ENCODE measurements at places on chromosomes 11 and 22. TPM values are rescaled to one million over a fixed set of nuclear protein-coding genes. Genes with fewer than 3 reads are reported as not detected.

The DEUP1 gene
- total RNA-seq, result 0.63 TPM

The ADSL gene
- total RNA-seq, result 232 TPM

The C11orf52 gene
- not detected for total RNA-seq

The PDGFD gene
- 6.9 TPM for total RNA-seq

GRCh38 chr22:37609240-37610152 lies 862 bp downstream of the GGA1 start:
- peak overlapping the region; percentile 72 for H3K27ac ChIP-seq
- H3K4me3 ChIP-seq, result peak overlapping the region; percentile 94
- no peaks in the 10 kb centered on the region for H3K27me3 ChIP-seq
- no peak for DNase-seq
- peaks cover 12% of the 10 kb centered on the region for H3K4me1 ChIP-seq

GRCh38 chr11:69801513-69802335 lies 17.5 kb downstream of the FGF3 start:
- no peaks in the 10 kb centered on the region for H3K4me1 ChIP-seq
- H3K4me3 ChIP-seq, result no peak overlapping the region
- peak; percentile 88 for DNase-seq
- no peaks in the 10 kb centered on the region for H3K36me3 ChIP-seq

DNA sequence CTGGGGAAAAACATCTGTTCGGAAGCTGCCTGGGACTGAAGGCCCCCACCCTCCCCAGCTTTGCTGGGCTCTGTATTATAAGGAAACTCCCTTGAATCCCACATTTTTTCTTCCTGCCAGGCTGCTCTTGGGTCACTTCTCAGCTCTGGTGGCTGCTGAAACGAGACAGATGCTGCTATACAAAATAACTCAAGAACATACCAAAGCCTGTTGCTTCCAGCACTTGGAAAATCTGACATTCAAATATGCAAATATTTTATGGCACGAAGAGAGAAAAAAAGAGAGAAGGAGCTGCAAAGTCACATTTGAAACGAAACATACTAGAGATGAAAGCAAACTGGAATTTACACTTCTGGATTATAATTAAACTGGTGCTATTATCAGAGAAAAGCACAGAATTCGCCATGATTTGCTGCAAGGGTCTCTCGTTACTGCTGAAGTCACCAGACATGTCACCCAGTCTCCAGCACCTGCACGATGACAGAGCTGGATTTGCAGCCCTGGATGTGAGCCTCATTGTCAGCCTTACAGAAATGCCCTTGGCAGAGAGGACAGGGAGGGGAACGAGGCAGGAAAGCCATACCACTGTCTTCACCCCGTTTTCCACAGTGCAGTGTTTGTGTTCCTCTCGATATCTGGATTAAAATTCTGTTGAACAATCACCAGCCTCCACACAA lies 47.9 kb upstream of the IGSF9B start:
- no peaks in the 10 kb centered on the region for H3K36me3 ChIP-seq
- H3K27ac ChIP-seq, result no peak overlapping the region
- H3K27me3 ChIP-seq, result no peaks in the 10 kb centered on the region
- no peak for DNase-seq

DNA sequence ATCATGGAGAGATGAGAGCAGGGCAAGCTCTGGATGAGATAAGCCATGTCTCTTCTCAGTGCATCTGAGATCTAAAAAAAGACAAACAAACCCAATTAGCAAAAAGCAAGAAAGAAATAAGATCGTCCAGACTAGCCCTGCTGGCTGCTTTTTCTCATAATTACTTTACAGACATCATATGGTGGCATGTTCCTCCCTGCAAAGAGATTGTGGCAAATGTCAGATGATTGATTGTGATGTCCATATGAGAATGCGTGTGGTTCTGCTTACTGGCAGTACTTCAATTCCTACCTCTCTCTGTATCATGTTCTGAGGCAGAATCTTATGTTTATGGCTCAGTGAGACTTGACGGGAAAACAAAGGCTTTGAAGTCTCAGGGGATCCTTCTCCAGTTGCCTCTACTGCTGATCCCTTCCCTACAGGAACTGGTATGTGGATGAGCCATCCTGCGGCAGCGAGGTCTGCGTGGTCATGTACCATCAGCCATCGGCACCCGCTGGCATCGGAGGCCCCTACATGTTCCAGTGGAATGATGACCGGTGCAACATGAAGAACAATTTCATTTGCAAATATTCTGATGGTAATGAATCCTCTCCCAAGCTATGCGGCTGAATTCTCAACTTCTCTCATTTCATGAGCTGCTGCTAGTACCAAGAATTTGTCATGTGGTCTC lies 8.8 kb downstream of the LAYN start:
- no peak for DNase-seq
- H3K4me1 ChIP-seq, result peaks cover 23% of the 10 kb centered on the region
- H3K27ac ChIP-seq, result no peak overlapping the region
- H3K27me3 ChIP-seq, result no peaks in the 10 kb centered on the region

DNA sequence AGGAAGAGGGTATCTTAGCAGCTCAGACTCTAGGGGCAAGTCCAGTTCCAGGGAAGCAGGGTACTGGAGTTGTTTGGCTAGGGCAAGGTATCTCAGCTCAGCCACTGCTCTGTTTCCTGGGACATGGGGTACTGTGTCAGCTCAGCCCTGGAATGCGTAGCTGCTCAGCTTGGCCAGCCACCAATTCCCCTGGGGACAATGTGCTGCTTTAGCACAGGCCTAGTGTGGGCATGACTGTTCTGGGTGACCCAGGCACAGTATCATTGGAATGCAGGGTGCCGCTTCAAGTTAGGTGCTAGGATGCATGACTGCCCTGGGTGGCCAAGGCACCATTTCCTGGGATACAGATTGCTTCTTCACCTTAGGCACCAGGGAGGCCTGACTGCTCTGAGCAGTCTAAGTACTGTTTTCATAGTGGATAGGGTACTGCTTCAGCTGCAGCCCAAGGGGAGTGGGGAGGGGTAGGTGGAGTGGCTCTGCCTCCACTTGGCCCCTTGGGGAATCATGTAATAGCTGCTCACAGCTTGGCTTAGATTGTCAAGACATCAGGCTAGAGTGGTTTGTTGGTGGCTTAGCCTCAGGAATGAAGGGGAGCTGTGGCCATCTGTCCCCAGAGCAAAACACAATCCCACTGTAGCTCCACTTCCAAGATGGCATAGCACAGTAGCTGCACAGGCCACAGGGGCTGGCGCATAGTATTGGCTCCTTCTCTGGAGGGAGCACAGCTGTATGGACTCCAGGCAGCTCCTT lies 36.0 kb downstream of the MADD start:
- no peak overlapping the region for H3K27ac ChIP-seq
- no peaks in the 10 kb centered on the region for H3K27me3 ChIP-seq
- no peak for DNase-seq
- no peak overlapping the region for H3K4me3 ChIP-seq
- H3K36me3 ChIP-seq, result peaks cover 26% of the 10 kb centered on the region

GRCh38 chr11:83047515-83048225 lies 24.0 kb downstream of the RAB30 start:
- no peak overlapping the region for H3K27ac ChIP-seq
- no peak overlapping the region for H3K4me3 ChIP-seq
- no peaks in the 10 kb centered on the region for H3K36me3 ChIP-seq
- no peak for DNase-seq
- no peaks in the 10 kb centered on the region for H3K27me3 ChIP-seq

GRCh38 chr11:31645747-31646146 lies 136.2 kb downstream of the ELP4 start:
- no peaks in the 10 kb centered on the region for H3K27me3 ChIP-seq
- H3K4me1 ChIP-seq, result peaks cover 16% of the 10 kb centered on the region
- H3K27ac ChIP-seq, result no peak overlapping the region
- no peak overlapping the region for H3K4me3 ChIP-seq
- no peak for DNase-seq

DNA sequence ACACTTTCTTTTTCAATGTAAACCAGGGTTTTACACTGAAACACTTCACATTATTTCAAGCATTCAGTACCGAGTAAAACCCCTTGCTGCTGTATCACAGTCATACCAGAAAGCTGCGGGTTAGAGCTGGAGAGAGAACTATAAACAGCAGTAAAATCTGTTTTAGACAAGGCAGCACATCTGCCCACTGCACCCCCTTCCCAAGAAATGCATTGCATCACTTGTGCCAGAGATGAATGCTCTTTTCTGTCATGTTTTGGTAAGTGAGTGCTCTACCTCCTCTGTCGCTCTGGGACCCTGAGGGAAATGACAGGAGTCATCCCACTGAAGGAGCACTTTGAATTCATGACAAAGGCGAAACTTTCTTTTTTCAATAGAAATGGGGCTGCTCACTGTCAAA lies 107.2 kb downstream of the MAML2 start:
- no peak overlapping the region for H3K27ac ChIP-seq
- H3K4me3 ChIP-seq, result no peak overlapping the region
- no peaks in the 10 kb centered on the region for H3K27me3 ChIP-seq

DNA sequence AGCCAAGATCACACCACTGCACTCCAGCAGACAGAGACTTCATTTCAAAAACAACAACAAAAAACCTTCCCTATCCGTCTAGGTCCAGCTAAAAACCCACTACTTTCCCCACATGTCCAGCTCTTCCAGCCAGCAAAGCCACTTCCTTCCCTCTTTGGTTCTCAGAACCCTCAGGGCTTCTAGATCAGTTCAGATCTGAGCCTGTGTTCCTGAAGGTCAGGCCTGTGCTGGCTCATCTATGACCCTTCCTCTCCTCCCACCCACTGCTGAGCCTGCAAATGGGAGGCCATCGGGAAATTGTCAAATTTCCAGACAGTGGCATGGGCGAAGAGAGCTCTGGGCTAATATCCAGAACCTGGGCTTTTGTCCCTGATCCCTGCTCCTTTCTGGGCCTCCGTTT lies 37.8 kb downstream of the SLCO2B1 start:
- DNase-seq, result no peak
- no peaks in the 10 kb centered on the region for H3K27me3 ChIP-seq
- H3K36me3 ChIP-seq, result no peaks in the 10 kb centered on the region
- no peak overlapping the region for H3K27ac ChIP-seq
- peaks cover 5% of the 10 kb centered on the region for H3K4me1 ChIP-seq
- no peak overlapping the region for H3K4me3 ChIP-seq

DNA sequence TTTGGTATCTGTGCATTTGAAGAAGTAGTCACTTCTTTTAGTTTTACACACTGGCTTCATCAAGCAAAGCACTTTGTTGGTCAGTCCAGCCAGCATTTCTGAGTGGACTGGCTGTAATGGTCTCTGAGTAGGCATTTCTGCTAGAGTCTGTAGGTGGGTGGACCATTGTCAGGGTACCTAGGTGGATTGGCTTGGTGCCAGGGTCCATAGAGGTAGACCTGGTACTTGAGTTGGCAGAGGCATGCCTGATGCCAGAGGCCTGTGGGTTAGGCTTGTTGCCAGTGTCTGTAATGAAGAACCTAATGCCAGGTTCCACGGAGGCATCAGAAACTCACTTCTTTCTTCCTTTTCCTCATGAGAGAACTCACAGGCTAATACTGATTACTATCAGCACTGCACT lies 157.9 kb upstream of the C11orf87 start:
- no peak overlapping the region for H3K27ac ChIP-seq
- H3K4me3 ChIP-seq, result no peak overlapping the region
- DNase-seq, result no peak
- H3K36me3 ChIP-seq, result no peaks in the 10 kb centered on the region

DNA sequence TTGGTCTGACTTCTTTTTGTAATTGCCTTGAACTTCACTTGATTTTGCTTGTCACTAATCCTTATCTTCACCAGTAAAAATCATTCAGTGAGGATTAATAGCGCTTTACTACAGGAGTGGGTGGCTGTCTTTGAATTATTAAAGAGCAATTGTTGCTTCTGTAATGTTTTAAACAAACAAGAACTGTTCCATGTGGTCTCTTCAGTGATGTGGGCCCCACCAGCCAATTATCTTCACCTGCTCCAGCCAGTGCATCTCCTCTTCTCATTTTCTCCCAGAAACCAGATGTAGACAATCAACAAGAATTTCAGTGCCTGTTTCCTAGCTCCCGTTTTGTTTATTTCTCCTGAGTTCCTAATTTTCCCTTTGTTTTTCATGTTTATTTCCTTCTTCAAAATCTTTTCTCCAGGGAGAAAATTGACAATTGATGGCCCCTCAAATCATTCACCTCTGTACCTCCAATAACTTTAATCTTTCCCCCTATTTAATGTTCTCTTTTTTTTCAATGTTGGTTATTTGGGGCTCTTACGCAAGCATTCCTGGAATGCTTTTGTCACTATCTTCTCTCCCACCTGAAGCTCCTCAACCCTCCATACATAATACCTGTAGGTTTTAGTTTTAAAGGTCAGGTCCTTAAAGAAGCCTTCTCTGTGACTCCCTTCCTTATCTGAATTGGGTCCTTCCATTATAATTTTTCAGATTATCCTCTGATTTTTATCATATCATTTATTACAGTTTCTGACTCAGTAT lies 115.1 kb downstream of the ARFGAP2 start:
- peaks cover 36% of the 10 kb centered on the region for H3K4me1 ChIP-seq
- H3K36me3 ChIP-seq, result no peaks in the 10 kb centered on the region
- peak overlapping the region; percentile 52 for H3K27ac ChIP-seq
- DNase-seq, result peak; percentile 78
- H3K27me3 ChIP-seq, result no peaks in the 10 kb centered on the region

DNA sequence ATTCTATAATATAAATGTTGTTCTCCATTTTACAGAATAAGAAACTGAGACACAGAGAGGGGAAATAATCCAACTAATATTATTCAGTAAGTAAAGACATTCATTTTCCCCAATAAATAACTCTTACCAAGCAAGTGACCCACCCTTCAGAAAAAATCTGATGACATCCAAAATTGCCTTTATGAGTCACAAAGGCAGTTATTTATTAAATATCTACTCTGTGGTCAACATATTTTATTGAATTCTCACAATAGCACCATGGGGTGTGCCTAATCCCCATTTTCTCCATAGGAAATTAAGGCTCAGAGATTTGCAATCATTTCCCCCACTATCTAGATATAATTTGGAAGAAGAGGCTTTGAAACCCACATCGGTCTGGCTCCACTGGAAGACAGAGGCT lies 161.5 kb upstream of the ISX start:
- H3K4me3 ChIP-seq, result no peak overlapping the region
- DNase-seq, result no peak
- no peaks in the 10 kb centered on the region for H3K36me3 ChIP-seq
- no peaks in the 10 kb centered on the region for H3K27me3 ChIP-seq
- no peaks in the 10 kb centered on the region for H3K4me1 ChIP-seq

- no peaks in the 10 kb centered on the region for H3K36me3 ChIP-seq
- no peak overlapping the region for H3K4me3 ChIP-seq
- H3K27ac ChIP-seq, result no peak overlapping the region
These were observed 13.0 kb downstream of the CDC42BPG start for GRCh38 chr11:64831411-64831891.

DNA sequence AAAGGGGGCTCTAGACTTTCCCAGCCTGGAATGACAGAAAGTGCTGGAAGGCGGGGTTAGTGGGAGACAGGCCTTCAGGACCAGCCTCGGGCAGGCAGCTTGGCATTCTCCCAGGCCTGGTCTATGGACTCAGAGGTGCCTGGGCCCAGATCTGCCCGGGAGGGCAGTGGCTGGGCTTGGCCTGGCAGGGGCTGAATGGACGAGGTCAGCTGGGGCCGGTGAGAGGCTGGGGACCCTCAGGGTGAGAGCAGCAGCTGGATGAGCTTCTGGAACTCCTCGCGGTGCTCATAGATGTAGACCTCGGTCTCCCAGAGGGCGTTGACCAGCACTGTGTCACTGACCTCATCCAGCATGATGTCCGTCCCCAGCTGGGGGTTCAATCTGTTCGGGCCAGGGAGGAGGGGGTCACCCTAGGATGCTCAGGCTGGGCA lies 1.5 kb upstream of the BAIAP2L2 start:
- DNase-seq, result no peak
- no peaks in the 10 kb centered on the region for H3K27me3 ChIP-seq
- peaks cover 8% of the 10 kb centered on the region for H3K4me1 ChIP-seq
- no peaks in the 10 kb centered on the region for H3K36me3 ChIP-seq

- DNase-seq, result no peak
- no peak overlapping the region for H3K27ac ChIP-seq
- H3K36me3 ChIP-seq, result no peaks in the 10 kb centered on the region
- H3K4me1 ChIP-seq, result no peaks in the 10 kb centered on the region
- no peaks in the 10 kb centered on the region for H3K27me3 ChIP-seq
These were observed 10.9 kb upstream of the MPEG1 start for GRCh38 chr11:59223611-59224010.
